ENCODE measurements at places on chromosomes 5 and 9.

DNA sequence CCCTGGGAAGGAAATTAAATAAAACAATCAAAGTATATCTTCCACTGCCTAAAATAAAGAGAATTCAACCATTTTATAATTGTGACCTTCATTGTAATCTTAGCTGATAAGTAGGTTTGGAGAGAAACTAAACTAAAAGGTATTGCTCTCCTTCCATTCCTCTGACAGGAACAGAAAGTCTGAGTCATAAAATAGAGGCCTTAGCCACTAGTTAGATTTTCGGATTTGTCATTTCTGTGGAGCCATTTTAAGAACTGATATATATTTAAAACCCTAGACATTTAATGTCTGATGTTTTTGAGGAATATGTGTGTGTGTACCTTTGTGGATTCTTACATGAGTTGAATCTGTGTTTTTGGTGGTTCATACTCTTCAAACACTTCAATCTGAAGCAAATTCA lies 11.8 kb upstream of the TMC1 start:
- no peak for DNase-seq

GRCh38 chr5:68173007-68173406 lies 42.5 kb upstream of the PIK3R1 start:
- no peak for DNase-seq

GRCh38 chr5:174384509-174384947 lies 339.0 kb downstream of the NSG2 start:
- no peak for DNase-seq

DNA sequence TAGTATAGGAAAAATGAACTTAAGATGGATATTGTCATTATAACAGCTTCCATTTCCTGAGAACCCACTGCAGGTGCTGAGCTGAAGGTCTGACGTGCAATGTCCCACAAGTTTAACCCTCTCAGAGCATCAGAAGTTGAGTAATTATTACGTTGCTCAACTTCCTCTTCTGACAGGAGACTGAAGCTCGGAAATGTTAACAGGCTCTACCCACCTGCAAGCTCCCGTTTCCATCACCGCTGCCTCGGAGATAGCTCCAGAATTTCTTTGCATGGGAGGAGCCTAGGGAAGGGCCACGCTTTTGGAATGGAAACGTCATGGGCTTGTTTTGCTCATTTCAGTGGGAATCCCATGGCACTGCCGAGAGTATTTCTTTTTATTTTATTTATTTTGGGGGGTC lies 1.0 kb upstream of the NTMT1 start:
- peak; percentile 58 for DNase-seq

DNA sequence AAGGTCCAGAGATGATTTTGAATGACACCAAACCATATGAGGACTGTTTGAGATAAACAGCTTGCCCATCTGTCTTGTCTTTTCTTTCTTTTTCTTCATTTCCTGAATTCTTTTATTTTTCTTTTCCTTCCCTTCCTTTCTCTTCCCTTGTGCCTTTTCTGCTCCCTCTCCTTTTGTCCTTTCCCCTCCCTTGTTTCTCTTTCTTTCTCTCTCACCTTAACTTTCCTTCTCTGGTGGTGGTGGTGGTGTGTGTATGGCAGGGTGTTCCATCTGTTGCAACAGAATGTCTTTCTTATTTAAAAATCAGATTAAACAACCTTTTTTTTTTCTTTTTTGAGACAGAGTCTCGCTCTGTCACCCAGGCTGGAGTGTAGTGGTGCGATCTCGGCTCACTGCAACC lies 3.8 kb upstream of the PDCL start:
- no peak for DNase-seq

DNA sequence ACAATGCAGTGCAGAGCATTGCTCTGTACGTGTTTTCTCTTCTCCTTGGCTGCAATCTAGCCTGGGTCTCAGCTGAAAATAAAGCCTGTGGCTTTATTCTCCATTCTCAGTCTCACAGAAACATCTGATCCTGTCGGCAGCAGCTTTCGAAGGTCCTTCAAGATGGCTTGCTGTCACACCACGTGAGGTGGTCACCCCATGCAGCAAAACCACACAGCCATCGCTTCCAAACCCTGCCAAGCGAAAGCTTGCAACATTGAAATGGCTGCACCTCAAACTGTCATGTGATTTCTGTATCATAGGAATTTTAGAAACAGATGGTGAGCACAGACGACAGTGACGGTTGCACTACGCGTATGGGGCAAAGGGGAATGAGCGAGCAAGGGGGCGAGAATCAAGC lies 98.5 kb upstream of the SMARCA2 start:
- DNase-seq, result no peak

- no peak for DNase-seq
These were observed 48.3 kb upstream of the RNF130 start for GRCh38 chr5:180119903-180120236.

DNA sequence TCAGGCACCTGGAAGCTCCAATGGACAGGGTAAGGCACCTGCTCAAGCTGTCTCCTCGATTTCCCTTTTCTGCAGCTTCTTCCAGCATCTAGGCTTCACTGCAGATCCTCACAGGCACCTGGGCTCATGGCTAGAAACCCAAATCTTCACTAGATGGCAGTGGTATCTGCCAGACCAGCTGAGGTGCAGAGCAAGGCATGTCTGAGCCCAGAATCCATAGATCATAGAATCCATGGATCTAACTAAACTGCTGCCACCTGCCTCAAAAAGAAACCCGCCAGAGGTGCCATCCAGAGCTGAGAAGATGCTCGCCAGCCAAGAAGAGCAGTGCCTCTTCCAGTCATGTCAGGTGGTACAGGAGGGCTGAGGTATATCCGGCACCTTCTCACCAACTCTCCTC lies 6.9 kb downstream of the SHC3 start:
- DNase-seq, result no peak

DNA sequence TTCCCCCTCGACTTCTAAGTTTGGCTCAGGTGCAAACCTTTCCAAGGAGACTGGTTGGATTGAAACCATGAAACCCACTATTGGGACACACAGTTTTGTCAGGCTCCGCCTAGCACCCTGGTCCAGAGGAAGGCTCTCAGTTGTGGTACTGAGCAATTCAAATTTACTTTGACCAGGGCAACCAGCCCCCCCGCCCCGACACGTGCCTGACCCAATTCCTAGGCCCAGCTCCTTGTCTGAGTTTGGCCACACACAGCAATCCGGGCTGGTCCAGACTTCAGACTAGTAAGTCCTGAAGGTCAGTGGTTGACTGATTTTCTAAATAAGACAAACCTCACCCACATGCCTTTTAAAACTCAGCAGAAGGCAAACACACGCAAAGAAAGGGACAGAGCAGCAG lies 132.7 kb downstream of the SLC12A2 start:
- no peak for DNase-seq

DNA sequence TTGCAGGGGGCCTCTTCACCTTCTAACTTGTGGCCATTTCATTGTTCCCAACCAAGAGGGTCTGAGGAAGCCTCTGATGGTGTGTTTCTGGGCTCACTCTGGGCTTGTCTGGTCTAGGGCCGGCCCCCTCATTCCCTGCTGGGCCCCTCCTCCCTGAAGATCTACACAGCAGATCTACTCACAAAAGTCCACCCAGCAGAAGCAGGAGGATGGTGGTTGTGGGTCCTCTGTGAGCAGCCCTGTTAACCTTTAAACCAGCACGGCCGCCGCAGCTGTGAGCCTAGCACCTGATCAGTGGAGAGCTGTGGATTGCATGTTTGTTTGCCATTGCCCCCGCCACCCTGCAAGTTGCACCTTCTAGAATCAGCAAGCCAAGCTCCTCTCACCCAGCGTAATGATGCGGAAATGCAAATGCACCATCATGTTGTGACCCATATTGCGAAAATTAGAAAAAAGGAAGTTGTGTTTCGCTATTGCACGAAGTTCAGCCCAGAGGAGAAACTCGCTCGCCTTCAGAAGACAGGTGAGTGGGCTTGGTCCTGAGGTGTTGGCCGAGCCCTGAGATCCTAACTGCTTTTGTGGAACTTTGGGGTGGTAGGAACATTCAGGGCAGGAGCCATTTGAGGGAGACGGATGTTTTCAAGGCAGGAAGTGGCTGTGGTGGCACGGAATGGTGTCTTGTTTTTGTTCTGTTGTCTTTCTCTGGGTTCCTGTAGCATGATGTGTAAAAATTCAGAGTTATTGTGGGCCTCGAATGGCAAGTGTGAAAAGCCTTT lies 16.7 kb downstream of the FGD3 start:
- DNase-seq, result peak; percentile 74

- peak; percentile 64 for DNase-seq
These were observed 1.1 kb downstream of the SLC27A4 start for GRCh38 chr9:128341435-128341849.

DNA sequence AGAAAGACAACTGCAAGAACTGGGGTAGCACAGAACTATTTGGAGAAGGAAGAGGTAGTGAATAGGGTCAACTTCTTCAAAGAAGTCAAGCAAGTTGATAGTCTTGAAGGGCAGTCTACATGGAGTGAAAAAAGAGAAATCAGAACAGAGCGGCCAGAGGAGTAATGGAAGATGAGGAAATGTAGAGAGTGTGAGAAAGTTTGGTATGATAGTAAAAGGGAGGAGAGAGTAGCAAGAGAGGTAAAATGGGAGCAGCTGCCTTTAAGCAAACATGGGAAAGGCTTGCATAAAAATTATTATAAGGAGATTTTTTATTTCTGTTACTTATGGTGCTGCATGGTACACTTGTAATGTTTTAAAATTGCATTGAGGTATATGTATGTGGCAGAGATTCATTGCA lies 6.8 kb downstream of the ITGA2 start:
- no peak for DNase-seq

DNA sequence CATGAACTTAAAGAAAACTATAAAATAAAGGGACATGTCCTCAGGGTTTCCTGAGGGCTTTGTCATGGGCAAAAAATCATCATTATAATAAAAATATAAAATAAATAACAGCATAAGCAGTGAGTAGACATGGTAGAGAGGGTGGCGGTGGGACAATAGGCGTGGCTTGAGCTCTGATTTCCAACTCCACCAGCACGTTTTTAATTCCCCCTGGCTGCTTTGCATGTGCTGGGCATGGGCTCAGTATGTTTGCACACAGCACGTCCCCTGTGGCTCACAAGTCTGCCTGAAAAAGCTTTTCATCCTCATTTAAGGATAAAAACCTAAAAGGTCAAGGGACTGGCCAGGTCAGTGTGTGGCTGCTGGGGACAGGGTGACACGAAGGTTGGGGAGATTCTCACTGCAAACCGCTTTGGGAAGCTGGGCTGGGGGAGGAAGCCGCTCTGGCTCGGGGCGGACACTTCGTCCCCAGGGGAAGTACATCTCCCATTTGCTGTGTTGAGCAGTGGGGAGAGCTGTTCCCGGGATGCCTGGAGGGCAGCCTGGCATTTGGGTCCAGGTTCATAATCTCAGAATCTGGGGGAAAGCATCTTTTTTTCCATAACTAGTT lies 32.6 kb downstream of the NKX2-5 start:
- DNase-seq, result no peak

DNA sequence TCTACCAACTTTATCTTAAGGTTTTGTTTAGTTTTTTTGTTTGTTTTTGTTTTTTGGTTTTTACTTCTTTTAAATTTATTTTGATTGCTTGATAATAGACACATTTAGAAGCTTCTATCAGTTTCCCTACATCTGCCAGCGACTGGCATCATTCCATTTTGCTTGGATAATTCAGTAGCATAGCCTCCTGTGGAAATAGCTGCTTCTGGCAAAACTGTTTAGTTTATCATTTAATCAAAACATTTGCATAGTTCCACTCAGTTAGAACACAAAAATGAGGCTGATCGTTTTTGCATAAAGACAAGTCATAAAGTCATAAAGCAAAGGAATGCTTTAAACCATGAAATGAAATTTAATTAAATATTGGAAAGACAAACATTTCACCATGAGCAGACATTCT lies 133.7 kb upstream of the NFIL3 start:
- no peak for DNase-seq

- DNase-seq, result no peak
These were observed 69.6 kb downstream of the IL31RA start for GRCh38 chr5:55920784-55921183.

GRCh38 chr5:90940227-90940995 lies 381.8 kb downstream of the ADGRV1 start:
- DNase-seq, result peak; percentile 23

DNA sequence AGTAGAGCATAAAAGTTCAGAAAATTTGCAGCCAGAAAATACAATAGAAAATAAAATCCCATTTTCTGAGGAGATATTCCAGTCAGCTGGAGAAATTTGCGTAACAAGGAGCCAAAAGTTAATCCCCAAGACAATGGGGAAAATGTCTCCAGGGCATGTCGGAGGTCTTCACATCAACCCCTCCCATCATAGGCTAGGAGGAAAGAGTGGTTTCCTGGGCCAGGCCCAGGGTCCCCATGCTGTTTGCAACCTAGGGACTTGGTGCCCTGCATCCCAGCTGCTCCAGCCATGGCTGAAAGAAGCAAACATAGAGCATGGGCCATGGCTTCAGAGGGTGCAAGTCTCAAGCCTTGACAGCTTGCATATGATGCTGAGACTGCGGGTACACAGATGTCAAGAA lies 255.0 kb downstream of the DTWD2 start:
- no peak for DNase-seq

GRCh38 chr9:97876061-97876460 lies 23.0 kb downstream of the FOXE1 start:
- no peak for DNase-seq

- peak; percentile 37 for DNase-seq
These were observed 155.8 kb upstream of the IRX4 start for GRCh38 chr5:2038321-2039179.

GRCh38 chr5:84748313-84748712 lies 363.6 kb upstream of the EDIL3 start:
- DNase-seq, result no peak

GRCh38 chr9:73426269-73426668 lies 274.6 kb downstream of the ANXA1 start:
- DNase-seq, result no peak

- DNase-seq, result no peak
These were observed 21.3 kb downstream of the FGF1 start for GRCh38 chr5:142664636-142665035.

DNA sequence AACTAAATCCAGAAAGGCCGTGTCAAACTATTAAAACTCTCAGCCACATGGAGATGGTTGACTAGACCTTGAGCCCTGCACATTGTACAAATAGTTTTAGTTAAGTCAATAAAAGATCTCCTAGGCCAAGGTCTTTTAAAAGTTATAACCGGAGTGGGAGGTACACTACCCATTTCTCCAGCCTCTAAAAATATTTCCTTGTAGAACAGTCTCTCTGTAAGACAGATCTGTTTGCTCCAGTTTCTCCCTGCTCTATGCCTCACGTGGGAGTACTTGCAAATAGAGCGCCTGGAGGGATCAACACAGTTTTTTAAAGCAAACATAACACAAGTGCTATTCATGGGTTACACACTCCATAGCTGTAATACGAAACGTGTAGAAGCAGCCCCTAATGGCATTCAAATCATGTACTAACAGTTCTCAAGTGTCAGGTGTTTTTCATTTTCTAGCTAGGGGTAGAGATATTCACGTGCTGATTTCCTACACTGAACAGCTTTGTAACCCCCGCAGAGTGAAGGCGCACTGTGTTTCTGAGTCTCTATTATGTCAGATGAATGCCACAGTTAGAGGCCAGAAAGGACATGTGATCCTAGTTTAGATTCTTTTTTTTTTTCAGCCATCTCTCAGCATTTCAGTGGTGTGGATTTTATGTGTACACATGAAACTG lies 703.4 kb upstream of the GRAMD2B start:
- no peak for DNase-seq

Measured in CD4-positive, alpha-beta T cell treated with Interferon gamma for 1 hour (primary cell).